ENCODE measurements at places on chromosomes 16 and 17.

GRCh38 chr16:86101137-86101896 is 202.4 kb downstream of the IRF8 start:
- DNase-seq = no peak

DNA sequence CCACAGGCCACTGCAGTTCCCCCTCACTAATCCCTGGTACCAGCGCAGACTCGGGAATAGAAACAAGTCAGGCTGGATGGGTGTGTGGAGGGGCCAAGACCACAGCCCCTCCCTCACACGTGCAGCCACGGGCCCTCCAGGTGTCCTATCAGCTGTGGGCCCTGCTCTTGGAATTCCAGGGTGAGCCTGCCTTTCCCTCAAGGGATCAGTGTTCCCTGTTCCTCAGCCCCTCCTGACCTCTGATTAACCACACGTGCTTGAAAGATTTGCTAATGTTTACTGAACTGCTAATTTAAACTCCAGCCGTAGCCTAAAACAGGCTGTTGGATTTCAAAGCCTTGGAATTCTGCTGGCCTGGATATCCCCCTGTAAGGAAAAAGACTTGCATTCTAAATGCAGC is 146.4 kb downstream of the SOCS1 start:
- DNase-seq = no peak

GRCh38 chr16:82562183-82562683 is 64.5 kb upstream of the CDH13 start:
- DNase-seq = no peak

DNA sequence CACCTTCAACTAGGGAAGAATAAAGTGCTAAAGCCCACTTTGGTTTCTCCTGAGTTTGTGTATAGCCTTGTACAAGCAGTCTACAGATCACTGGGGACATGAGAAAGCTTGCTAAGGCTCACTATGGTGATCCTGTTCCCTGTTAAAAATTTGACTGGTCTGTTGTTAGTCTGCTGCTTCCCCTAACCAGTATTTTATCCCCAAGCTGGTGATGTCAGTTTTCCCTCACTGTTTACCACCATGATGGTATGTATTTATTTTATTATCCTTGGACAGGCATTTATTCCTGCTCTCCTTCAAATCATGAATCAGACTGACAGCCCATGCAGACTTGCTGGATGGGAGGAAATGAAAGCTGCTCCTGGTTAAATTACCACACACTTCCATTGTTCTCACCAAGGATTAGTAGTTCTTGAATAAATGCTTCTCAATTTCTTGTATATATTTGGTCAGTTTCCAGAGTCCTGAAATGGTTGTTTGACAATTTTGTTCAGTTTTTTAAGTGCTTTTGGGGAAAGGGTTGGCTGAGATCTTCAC is 99.6 kb downstream of the CA4 start:
- DNase-seq = no peak

- DNase-seq = no peak
Measured at GRCh38 chr16:15953929-15954813, 4.8 kb downstream of the ABCC1 start.

GRCh38 chr16:66427871-66428681 is 981 bp downstream of the BEAN1 start:
- DNase-seq = no peak

DNA sequence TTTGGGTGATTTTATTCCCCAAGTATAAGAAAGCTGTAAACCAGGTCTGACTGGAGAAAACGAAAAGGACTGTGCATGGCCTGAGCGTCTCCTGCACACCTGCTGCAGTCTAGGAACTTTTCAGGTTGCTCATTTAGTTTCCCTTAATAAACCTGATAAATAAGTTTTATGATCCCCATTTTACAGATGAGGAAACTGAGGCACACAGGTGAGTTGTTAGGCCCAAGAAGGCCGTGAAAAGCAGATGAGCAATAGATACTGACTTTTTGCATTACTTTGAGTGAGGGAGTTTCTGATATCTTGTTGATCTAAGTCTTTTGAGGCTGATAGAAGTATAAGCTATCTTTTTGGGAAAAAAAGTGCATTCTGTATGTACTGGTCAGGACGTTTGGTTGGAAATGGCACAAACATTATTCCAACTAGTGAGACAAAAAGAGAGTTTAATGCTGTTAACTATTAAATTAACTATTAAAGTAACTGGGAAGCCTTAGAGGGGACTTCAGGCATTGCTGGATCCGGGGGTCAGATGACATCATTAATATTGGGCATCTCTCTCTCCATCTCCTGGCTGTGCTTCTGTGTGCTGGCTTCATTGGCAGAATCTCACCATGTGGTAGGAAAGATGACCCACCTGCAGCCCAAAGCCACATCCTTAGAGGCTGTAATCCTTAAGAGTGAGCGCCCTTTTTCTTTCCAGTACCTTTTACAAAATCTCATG is 163.4 kb downstream of the CMIP start:
- DNase-seq = no peak

DNA sequence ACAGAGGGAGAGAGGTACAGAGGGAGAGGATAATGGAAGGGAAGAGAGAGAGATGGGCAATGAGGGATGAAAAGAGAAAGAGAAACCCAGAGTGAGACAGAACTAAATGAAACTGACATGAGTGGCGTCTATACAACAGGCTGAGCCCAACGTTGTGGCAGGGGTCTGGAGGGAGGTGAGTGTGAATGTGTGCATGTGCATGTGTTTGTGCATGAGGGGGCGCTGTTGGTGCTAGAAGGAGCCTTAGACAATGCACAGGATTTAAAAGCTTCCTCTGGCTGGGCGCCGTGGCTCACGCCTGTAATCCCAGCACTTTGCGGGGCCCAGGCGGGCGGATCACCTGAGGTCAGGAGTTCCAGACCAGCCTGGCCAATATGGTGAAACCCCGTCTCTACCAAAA is 454.8 kb upstream of the CDH11 start:
- no peak for DNase-seq

GRCh38 chr17:2239882-2240430 is 63.6 kb downstream of the SMG6 start:
- no peak for DNase-seq

DNA sequence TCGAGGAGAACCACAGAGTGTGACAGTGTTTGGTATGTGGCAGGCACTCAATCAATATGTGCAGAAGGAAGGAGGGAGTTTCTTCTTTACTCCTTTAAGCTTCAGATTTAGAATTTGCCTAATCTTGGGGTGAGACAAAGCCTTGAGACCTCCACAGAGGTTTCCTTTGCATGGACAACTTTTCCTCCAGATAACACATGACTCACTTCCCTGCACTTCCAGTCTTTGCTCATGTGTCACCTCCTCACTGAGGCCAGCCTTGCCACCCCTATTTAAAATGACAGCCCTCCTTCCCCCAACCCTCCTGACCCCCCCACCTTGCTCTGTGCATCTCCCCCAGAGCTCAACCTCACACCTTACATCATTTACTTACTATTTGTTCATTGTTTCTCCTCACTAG is 17.4 kb upstream of the NOS2 start:
- DNase-seq = no peak

GRCh38 chr16:65772134-65772732 is 594.3 kb upstream of the CDH5 start:
- no peak for DNase-seq

DNA sequence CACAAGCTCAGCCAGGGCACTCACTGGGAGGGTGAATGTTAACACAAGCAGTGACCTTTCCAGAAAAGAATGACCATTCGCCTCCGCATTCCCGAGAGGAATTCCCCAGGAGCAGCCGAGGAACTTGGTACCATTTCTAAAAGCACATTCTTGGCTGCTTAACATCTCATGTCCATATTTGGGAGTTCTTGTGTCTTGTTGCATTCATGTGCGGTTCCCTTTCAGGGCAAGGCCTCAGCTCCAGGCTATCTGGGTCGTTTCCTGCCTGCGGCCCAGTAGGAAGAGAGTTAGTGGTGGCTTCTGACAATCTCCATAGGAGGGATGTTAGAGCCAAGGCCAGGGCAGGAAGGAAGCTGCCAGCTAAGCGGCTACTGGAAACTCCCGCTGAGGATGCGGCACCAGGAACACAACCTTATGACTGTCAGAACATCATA is 27.8 kb upstream of the MEAK7 start:
- DNase-seq = no peak

GRCh38 chr17:82753201-82753464 is 1.3 kb downstream of the TBCD start:
- DNase-seq = no peak

GRCh38 chr17:61464130-61464842 is 12.1 kb downstream of the TBX4 start:
- DNase-seq = no peak

DNA sequence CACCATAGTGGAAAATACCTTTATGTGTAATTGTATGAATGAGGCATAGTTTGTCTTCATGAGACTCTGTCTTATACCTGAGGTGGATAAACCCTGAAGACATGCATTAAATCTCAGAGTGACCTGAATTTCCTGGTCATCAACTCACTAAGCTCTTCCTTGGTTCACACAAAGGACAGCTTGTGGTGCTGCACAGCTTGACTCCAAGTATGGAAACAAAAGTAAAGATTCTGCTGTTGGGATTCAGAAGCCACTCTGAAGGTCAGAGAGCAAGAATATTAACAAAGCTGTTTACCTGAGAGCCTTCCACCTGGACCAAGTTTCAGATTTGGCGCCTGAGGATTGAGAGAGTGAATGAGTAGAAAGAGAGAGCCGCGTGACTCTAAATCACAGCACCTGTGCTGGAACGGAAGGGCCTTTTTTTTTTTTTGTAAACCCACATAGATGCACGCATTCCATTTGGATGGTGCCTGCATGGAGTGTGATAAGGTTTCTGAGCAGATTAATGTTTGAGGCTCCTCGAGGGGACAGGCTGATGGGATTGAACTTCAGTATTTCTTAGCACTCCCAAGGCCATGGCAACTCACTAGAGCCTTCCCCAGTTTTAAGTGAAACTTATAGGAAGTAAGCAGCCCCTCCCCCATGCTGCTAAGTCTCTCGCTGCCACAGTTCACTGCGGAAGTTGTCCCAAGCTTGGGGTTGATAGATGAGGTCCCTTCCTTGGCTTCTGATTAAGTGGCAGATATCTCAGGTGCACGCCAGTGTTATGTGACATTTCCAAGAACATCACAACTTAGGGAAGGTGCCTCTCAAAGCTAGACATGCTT is 28.7 kb downstream of the CALB2 start:
- DNase-seq = no peak

GRCh38 chr17:45923511-45924268 is 29.3 kb downstream of the MAPT start:
- DNase-seq = no peak

GRCh38 chr17:28599311-28600184 is 723 bp upstream of the SPAG5 start:
- DNase-seq = peak; percentile 52

DNA sequence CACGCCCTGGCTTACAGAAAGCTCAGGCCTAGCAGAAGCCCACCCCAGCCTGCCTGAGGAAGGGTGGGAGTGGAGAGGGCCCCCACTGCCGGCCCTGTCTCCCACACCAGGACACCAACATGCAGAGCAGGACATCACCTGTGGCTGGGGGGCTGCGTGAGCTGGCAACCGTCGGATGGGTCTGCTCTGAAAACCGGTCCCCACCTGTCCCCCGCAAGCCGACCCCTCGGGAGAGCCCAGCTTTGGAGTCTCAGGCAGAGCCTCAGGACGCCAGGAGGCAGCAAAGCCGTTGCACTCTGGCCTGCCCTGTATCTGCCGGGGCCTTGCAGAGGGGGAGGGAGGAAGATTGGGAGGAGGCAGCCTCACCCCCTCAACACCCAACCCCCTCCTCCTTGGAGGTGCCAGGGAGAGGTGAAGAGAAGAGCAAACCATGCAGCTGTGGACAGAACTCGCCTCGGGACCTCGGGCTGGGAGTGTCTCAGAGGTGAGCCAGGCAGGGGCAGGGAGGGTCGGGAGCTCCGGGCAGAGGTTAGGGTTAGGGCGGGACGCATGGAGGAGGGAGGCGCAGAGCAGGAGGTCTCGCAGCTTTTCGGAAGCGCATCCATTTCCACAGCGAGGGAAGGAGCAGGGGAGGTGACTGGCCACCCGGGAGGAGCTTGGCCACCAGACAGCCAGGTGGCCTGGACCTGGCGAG is 30.4 kb upstream of the ZC3H18 start:
- no peak for DNase-seq

- DNase-seq = no peak
Measured at GRCh38 chr17:14712611-14713021, 411.7 kb downstream of the HS3ST3B1 start.

DNA sequence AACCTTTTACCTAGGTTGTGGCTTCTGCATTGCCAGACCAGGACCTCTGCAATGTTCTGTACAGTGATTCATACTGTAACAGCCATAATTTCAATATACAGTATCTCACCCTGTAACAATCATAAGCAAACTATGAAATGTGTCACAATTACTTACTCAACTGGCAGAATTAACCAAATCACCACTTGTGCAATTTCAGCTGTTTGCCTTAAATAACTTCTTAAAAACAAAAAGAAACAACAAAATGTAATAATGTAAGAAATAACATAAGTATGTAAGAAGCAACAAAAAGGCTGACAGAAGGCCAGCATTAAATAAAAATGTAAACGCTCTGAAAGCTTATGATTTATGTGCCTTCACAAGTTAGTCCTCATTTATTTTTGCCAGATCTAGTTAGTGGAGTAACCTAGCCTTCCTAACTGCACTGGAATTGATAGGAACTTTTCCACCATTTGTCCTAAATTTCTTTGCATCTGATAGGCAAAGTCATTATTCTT is 96.9 kb downstream of the SKAP1 start:
- no peak for DNase-seq

DNA sequence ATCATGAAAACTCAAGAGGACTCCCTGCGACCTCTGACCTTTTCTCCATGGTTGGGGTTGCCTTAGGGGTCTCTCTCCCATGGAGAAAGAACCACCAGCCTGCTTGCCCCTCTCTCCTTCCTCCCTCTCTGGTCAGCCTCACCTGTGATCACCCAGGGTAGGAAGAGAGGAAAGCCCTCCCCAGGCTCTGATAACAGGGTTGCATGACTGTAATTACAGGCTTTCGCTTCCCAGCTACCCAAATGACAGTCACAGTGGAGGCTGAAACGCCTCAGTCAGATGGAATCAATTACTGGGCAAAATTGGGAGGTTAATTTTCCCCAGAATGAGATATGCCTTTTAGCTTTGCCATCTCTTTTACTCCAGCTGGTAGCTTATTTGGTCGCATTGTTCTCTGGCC is 265.8 kb upstream of the SOX9 start:
- DNase-seq = no peak

DNA sequence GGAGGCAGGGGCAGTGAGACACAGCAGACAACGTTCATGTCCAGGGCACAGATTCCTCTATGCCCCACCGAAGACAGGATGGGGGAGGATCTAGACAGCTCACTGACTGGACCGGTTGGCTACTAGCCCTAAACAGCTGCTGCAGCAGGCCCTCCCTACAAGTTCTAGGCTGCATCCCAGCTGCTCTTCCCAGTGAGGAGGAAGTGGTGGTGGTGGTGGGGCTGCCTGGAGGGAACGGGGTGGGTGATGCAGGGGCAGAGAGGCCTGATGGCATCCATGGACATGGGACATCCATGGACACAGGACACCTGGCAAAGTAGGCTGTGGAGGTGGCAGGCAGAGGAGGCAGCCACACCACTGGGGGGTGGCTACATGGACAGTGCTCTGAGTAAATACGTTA is 18.3 kb downstream of the SPHK1 start:
- DNase-seq = no peak
